ENCODE measurements at places on chromosomes 5 and 9.
A peak's percentile ranks its signal among the peaks of the same experiment; 100 is the strongest.

- H3K4me1 ChIP-seq, result peaks cover 18% of the 10 kb centered on the region
- no peaks in the 10 kb centered on the region for H3K36me3 ChIP-seq
- H3K4me3 ChIP-seq, result no peak overlapping the region
- H3K27me3 ChIP-seq, result no peaks in the 10 kb centered on the region
- DNase-seq, result peak; percentile 43
These were observed 11.3 kb downstream of the PDGFRB start for GRCh38 chr5:150144246-150144801.

GRCh38 chr9:126872516-126872915 lies 12.1 kb downstream of the ZBTB34 start:
- no peaks in the 10 kb centered on the region for H3K27me3 ChIP-seq
- H3K4me1 ChIP-seq, result peaks cover 3% of the 10 kb centered on the region
- DNase-seq, result no peak

GRCh38 chr9:73773896-73774295 lies 622.2 kb downstream of the ANXA1 start:
- no peaks in the 10 kb centered on the region for H3K27me3 ChIP-seq
- H3K4me1 ChIP-seq, result peaks cover 26% of the 10 kb centered on the region
- no peak for DNase-seq
- H3K27ac ChIP-seq, result peak overlapping the region; percentile 52
- H3K4me3 ChIP-seq, result no peak overlapping the region
- H3K36me3 ChIP-seq, result no peaks in the 10 kb centered on the region

GRCh38 chr5:167982-168660 lies 23.2 kb upstream of the LRRC14B start:
- H3K4me3 ChIP-seq, result no peak overlapping the region
- peaks cover 5% of the 10 kb centered on the region for H3K27me3 ChIP-seq
- DNase-seq, result peak; percentile 56
- H3K4me1 ChIP-seq, result peaks cover 2% of the 10 kb centered on the region

- no peak overlapping the region for H3K27ac ChIP-seq
- H3K36me3 ChIP-seq, result no peaks in the 10 kb centered on the region
- no peak overlapping the region for H3K4me3 ChIP-seq
- H3K27me3 ChIP-seq, result no peaks in the 10 kb centered on the region
These were observed 279.8 kb upstream of the TNC start for GRCh38 chr9:115397591-115398312.

GRCh38 chr5:146291421-146292074 lies 47.1 kb upstream of the POU4F3 start:
- H3K4me3 ChIP-seq, result no peak overlapping the region
- H3K36me3 ChIP-seq, result peaks cover 13% of the 10 kb centered on the region
- H3K27me3 ChIP-seq, result no peaks in the 10 kb centered on the region
- H3K4me1 ChIP-seq, result peaks cover 9% of the 10 kb centered on the region

- no peaks in the 10 kb centered on the region for H3K27me3 ChIP-seq
- peak; percentile 75 for DNase-seq
- peaks cover 74% of the 10 kb centered on the region for H3K4me1 ChIP-seq
- H3K4me3 ChIP-seq, result no peak overlapping the region
These were observed 168.9 kb downstream of the MAPKAP1 start for GRCh38 chr9:125538092-125538473.

GRCh38 chr9:113645978-113646253 lies 182.4 kb downstream of the RGS3 start:
- H3K27ac ChIP-seq, result no peak overlapping the region
- H3K4me1 ChIP-seq, result peaks cover 9% of the 10 kb centered on the region
- H3K27me3 ChIP-seq, result no peaks in the 10 kb centered on the region
- H3K36me3 ChIP-seq, result no peaks in the 10 kb centered on the region

- no peaks in the 10 kb centered on the region for H3K36me3 ChIP-seq
- H3K4me3 ChIP-seq, result no peak overlapping the region
- no peak for DNase-seq
- no peak overlapping the region for H3K27ac ChIP-seq
These were observed 287.1 kb upstream of the CDH9 start for GRCh38 chr5:27325513-27325912.

DNA sequence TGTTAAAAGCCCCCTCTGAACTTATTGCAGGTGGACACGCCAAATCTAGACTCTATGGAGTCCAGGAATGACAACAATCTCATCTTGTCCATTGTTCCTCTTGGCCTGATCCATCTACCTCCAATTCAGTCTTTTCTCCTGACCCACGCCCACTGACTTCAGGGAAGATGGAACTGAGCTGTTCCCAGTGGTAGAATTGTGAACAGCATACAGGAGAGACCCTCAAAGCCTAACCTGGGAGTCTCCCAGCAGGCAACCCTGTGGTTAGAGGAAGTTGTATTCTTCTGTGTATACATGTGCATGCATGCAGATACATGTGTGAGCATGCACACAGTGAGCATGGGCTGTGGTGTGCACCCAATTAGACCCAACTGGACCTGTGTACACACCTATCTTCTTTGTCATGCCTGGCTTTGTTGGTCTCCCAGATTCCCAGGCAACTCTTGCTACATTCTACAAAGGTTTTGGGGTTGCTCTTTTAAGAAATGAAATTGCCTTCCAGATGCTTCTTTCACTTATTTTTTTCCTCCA lies 286.0 kb downstream of the ZSWIM6 start:
- no peak overlapping the region for H3K4me3 ChIP-seq
- H3K27me3 ChIP-seq, result no peaks in the 10 kb centered on the region
- no peak overlapping the region for H3K27ac ChIP-seq
- no peak for DNase-seq

GRCh38 chr9:115126404-115126803 lies 8.4 kb upstream of the TNC start:
- H3K4me3 ChIP-seq, result no peak overlapping the region
- H3K27ac ChIP-seq, result peak overlapping the region; percentile 58
- no peaks in the 10 kb centered on the region for H3K36me3 ChIP-seq
- H3K27me3 ChIP-seq, result no peaks in the 10 kb centered on the region
- peaks cover 10% of the 10 kb centered on the region for H3K4me1 ChIP-seq

DNA sequence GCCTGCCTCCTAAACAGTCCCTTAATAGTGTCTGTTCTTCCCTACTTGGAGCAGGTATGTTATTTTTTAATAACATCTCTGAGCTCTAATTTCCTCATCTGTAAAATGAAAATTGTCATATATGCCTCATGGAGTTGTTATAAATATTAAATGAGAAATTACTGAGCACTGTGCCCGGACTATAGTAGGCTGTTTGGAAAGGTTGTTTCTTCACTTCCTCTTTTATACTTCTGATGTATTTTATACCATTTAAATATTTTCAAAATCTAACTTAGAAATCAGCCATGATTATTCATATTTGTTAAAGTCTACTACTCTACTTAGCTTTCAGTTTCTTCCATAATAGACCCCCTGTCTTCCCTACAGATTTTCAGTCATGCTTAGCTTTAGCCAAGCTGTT lies 30.5 kb upstream of the HAPLN1 start:
- no peaks in the 10 kb centered on the region for H3K4me1 ChIP-seq
- no peak overlapping the region for H3K4me3 ChIP-seq
- no peak overlapping the region for H3K27ac ChIP-seq
- peaks cover 2% of the 10 kb centered on the region for H3K27me3 ChIP-seq

- H3K27ac ChIP-seq, result no peak overlapping the region
- H3K36me3 ChIP-seq, result no peaks in the 10 kb centered on the region
- H3K27me3 ChIP-seq, result peaks cover 13% of the 10 kb centered on the region
- H3K4me1 ChIP-seq, result no peaks in the 10 kb centered on the region
- no peak for DNase-seq
- H3K4me3 ChIP-seq, result no peak overlapping the region
These were observed 94.2 kb upstream of the PRRC1 start for GRCh38 chr5:127423173-127423798.

DNA sequence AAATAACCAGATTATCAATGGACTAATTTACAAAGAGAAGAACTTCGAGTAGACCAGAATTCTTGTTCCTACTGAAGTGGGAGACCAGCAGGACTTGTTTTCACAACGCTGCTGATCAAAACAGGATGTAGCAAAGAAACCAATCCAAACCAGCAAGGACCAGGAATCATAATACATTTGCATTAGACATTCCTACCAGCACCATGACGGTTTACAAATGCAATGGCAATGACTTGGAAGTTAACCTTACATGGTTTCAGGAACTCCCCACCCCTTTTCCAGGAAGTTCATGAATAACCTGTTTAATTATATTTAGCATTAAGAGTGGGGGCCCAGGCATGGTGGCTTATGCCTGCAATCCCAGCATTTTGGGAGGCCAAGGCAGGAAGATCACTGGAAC lies 100.0 kb downstream of the LPAR1 start:
- H3K4me1 ChIP-seq, result peaks cover 3% of the 10 kb centered on the region
- no peak for DNase-seq
- H3K27ac ChIP-seq, result no peak overlapping the region
- no peaks in the 10 kb centered on the region for H3K27me3 ChIP-seq
- H3K36me3 ChIP-seq, result peaks cover 41% of the 10 kb centered on the region

GRCh38 chr9:38737246-38737645 lies 17.3 kb upstream of the FAM240B start:
- H3K27ac ChIP-seq, result no peak overlapping the region
- H3K4me3 ChIP-seq, result no peak overlapping the region
- H3K36me3 ChIP-seq, result no peaks in the 10 kb centered on the region
- no peaks in the 10 kb centered on the region for H3K27me3 ChIP-seq

GRCh38 chr5:126983874-126984266 lies 46.5 kb downstream of the MARCHF3 start:
- no peaks in the 10 kb centered on the region for H3K36me3 ChIP-seq
- no peak for DNase-seq
- H3K4me3 ChIP-seq, result no peak overlapping the region
- H3K27ac ChIP-seq, result no peak overlapping the region
- H3K4me1 ChIP-seq, result no peaks in the 10 kb centered on the region
- no peaks in the 10 kb centered on the region for H3K27me3 ChIP-seq
